Subcutaneous preadipocyte (primary cell): ENCODE measurements at places on chromosomes 2 and 18. TPM values are rescaled to one million over a fixed set of nuclear protein-coding genes. Genes with fewer than 3 reads are reported as not detected.

The ZC3H6 gene
- 2.7 and 4.0 TPM in 2 replicates for total RNA-seq

The GLB1L gene
- 7.3 and 15.2 TPM in 2 replicates for total RNA-seq

The ARHGAP15 gene
- not detected in 2 replicates for total RNA-seq

The SULT1C4 gene
- not detected in 2 replicates for total RNA-seq

The TSPYL6 gene
- not detected in 2 replicates for total RNA-seq

The EPB41L3 gene
- total RNA-seq, result 130 and 139 TPM in 2 replicates

The MERTK gene
- 0.37 and 0.39 TPM in 2 replicates for total RNA-seq

The SESTD1 gene
- total RNA-seq, result 30.1 and 33.4 TPM in 2 replicates

The ZSWIM2 gene
- not detected in 2 replicates for total RNA-seq

The APCDD1 gene
- total RNA-seq, result 0.73 TPM in 1 of 2 replicates, not detected in the other

The LRRC30 gene
- total RNA-seq, result not detected in 2 replicates

The NOSTRIN gene
- total RNA-seq, result under 0.01 and 0.20 TPM in 2 replicates

The DIPK1C gene
- not detected in 2 replicates for total RNA-seq

The MRPL53 gene
- 19.9 and 30.9 TPM in 2 replicates for total RNA-seq

The DSG2 gene
- total RNA-seq, result 0.39 and 3.7 TPM in 2 replicates

The TSN gene
- total RNA-seq, result 35.3 and 47.3 TPM in 2 replicates

The SCTR gene
- total RNA-seq, result not detected in 2 replicates

The DPP4 gene
- total RNA-seq, result 214 and 266 TPM in 2 replicates

The LYPD6 gene
- total RNA-seq, result under 0.01 TPM in 2 replicates

The TTR gene
- total RNA-seq, result not detected in 2 replicates

The ACMSD gene
- not detected in 2 replicates for total RNA-seq

The CDH19 gene
- total RNA-seq, result not detected in 2 replicates

The CDK15 gene
- 2.2 and 4.7 TPM in 2 replicates for total RNA-seq

The GPR35 gene
- total RNA-seq, result under 0.01 and 0.20 TPM in 2 replicates

The TTN gene
- total RNA-seq, result 1.1 and 2.7 TPM in 2 replicates

The GALNT14 gene
- total RNA-seq, result 0.98 and 1.1 TPM in 2 replicates

The WNT10A gene
- total RNA-seq, result not detected in 2 replicates

The KCNJ13 gene
- total RNA-seq, result not detected in 2 replicates

The PKDCC gene
- 26.4 and 26.5 TPM in 2 replicates for total RNA-seq

The PCARE gene
- total RNA-seq, result not detected in 2 replicates

The CDKL4 gene
- total RNA-seq, result 1.2 and 1.5 TPM in 2 replicates

The ZNF804A gene
- under 0.01 and 0.98 TPM in 2 replicates for total RNA-seq

The SCYGR7 gene
- not detected in 2 replicates for total RNA-seq
